Glutamatergic neuron (in vitro differentiated cells): ENCODE measurements at places on chromosomes 2 and 18.

DNA sequence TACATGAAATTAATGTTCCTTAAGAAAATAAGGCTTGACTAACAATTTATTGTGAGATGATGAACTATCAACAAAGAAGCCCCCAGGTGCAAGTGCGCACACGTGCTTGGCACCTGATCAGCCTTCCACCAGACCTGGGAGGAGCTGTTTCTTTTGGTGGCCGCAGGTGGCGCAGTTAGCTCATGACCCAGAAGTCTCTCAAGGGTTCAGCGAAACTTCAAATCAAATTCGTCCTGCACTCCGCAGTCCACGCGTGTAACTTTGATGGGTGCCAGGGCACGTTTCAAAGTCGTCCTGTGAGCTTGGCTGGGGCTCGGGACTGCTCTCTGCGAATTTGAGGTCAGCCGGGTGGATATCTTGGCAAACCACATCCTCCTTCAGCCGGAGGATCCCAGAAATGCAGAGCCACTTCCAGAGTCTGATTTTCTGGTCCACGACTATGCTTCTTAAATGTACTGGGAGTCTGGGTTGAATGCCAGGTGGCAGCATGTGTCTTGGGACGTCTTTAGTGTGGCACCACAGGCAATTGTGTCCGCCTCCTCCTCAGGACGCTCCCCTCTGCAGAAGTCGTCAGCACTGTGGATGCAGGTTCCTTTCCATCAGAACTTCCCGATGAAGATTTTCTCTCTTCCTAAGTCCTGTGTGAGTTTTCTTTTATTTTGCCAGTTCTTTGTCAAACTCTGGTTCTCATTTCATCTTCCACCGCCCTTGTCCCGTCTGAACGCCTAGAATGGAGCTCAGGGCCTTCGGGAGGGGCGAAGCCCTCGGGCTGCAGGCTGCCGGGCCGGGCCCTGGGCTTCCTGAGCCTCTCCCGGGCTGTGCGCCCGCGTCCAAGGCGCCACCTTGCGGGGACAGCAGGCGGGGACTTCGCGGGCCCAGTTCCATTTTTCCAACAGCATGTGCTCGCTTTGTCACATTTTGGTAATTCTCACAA is 61.3 kb upstream of the RAPGEF4 start:
- no peaks in the 10 kb centered on the region for H3K4me1 ChIP-seq
- H3K27ac ChIP-seq = no peak overlapping the region
- no peak overlapping the region for H3K4me3 ChIP-seq

DNA sequence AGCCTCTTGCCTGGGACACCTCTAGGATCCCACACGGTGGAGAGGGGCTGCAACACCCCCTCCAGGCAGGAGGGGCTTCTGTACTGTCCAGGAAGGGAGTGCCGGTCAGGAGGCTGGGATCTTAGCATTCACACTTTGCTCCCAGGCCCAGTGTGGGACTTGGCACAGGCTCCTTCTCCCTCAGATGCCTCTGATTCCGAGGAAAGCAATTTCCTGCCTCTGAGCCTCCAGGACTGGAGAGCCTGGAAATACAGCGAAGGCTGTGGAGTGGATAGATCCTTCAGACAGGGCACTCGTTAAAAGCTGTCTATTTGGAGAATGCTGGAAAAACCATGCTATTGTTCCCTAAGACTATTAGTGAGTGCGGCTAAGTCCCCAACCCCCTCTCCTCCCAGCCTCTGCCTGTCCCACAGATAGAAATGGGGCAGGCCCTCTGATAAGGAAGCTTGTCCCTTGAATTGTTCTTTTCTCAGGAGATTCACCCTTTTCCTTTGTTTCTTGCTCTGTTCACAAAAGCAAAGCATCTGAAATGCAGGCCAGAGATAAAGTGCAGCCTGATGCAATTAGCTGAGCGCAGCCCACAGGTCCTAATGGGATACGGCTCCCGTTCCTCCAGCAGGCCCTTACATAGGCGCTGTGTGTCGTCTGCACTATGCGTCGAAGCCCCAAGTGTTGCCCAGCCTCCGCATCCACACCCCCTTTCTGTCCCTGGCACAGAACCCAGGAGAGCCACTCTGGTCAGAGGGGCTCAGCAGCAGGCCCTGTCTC is 252.2 kb downstream of the KLHL29 start:
- peaks cover 17% of the 10 kb centered on the region for H3K4me1 ChIP-seq
- no peak overlapping the region for H3K4me3 ChIP-seq
- H3K27ac ChIP-seq = peak overlapping the region; percentile 50
- peaks cover 2% of the 10 kb centered on the region for H3K27me3 ChIP-seq
- peak; percentile 46 for DNase-seq

DNA sequence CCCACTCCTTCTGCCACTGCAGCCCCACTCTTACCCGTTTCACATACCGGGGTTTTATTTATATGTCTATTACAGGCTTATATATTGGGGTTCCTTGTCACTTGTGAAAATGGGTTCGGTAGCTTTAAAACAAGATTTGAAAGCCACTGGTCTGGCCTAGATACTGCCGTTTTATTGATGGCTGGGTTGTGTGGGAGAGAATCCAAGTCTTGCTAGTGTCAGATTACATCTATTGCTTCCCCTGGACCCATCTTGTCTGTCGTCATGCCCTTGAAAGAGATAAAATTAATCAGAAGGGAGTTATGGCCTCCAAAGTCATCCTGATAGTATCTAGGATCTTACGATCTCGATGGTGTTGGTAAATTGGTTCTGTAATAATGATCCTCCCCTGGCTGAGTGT is 79.4 kb downstream of the EIPR1 start:
- H3K27me3 ChIP-seq = peaks cover 7% of the 10 kb centered on the region
- peaks cover 8% of the 10 kb centered on the region for H3K36me3 ChIP-seq
- peaks cover 44% of the 10 kb centered on the region for H3K4me1 ChIP-seq

DNA sequence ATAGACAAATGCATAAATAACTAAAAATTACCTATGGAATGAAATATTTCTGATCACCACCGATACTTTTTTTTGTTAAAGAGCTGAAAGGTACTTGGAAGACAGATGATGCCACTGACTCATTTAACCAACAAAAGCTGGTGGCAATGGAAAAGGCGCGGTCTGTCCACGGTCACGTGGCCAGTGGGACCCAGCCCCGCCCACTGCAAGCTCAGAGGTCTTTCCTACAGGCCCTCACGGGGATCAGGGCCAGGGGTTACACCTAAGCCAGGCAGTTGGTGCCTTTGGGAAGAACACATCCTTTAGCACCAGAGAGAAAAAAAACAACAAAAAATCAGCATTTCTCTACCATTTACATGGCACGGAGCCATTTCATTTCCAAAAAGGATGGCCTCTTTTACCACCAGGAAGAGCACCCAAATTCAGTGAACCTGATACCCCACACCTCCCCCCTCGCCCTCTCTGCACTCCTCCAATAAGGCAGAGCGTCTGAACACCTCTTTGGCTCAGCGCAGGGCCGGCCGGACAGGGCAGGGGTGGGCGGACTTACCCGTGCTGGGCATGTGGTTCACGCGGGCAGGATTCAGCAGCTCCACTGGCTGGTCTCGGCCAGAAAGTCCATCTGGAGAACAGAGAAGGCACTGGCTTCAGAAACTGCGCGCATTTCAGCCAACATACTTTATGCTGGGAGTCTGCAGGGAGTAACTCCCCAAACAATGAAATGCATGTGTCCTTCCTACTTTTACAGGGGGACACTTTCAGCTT is 164.6 kb downstream of the HDAC4 start:
- H3K36me3 ChIP-seq = no peaks in the 10 kb centered on the region
- DNase-seq = no peak
- H3K27ac ChIP-seq = no peak overlapping the region
- peaks cover 55% of the 10 kb centered on the region for H3K4me1 ChIP-seq
- H3K27me3 ChIP-seq = peaks cover 6% of the 10 kb centered on the region

DNA sequence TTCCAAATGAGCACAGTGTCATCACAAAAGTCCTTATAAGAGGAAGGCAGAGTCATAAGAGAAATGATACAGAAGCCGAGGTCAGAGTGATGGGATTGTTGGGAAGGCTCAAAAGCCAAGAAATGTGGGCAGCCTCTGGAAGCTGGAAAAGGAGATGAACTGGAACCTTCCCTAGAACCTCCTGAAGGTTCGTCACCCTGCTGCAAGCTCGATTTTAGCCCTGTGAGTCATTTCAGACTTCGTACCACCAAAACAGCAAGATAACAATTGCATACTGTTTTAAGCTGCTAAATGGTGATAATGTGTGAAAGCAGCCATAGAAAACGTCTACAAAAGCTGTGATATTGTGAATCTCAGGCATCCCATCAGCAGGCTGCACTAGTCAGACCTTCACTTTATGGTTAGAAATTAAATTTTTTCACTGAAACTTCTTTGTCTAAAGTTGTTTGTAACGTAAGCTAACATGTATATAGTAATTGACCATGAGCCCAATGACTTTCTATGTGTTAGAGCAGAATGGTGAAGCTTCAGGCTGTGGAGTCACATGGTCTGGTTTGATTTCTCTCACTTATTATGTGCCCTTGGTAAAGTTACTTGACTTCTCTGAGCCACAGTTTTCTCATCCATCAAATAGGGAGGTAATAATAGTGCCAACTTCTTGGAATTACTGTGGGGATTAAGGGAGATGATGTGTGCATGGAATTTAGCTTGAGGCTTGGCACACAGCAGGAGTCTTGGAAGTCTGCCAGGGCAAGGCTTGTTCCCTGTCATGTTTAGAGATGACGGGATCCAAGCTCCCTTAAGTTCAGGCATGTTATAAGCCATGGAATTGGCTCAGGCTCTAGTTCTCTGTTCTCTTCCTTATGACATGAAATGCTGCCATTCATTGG is 132.0 kb upstream of the CCDC195 start:
- no peak overlapping the region for H3K27ac ChIP-seq
- no peak for DNase-seq
- H3K4me1 ChIP-seq = no peaks in the 10 kb centered on the region
- no peak overlapping the region for H3K4me3 ChIP-seq
- H3K27me3 ChIP-seq = no peaks in the 10 kb centered on the region
- no peaks in the 10 kb centered on the region for H3K36me3 ChIP-seq

GRCh38 chr2:175404839-175405238 is 223.3 kb upstream of the ATP5MC3 start:
- no peak overlapping the region for H3K27ac ChIP-seq
- no peaks in the 10 kb centered on the region for H3K27me3 ChIP-seq
- DNase-seq = no peak

DNA sequence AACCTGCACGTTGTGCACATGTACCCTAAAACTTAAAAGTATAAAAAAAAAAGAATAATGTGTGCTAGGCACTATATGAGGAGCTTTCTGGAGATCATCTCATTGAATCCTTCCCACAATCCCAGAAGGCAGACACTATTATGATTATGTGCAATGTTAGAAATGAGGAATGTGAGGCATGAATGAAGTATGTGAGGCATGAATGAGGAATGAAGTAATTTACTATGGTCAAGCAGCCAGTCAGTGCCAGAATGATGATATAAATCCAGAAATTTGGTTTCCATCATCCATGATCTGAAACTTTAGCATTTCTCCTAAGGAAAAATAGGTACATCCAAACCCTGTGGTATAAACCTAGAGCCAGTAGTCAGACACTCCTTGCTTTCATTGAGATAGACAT is 42.0 kb downstream of the CCDC148 start:
- H3K4me3 ChIP-seq = no peak overlapping the region
- H3K4me1 ChIP-seq = peaks cover 2% of the 10 kb centered on the region
- no peak overlapping the region for H3K27ac ChIP-seq
- H3K36me3 ChIP-seq = peaks cover 9% of the 10 kb centered on the region
- H3K27me3 ChIP-seq = peaks cover 2% of the 10 kb centered on the region

DNA sequence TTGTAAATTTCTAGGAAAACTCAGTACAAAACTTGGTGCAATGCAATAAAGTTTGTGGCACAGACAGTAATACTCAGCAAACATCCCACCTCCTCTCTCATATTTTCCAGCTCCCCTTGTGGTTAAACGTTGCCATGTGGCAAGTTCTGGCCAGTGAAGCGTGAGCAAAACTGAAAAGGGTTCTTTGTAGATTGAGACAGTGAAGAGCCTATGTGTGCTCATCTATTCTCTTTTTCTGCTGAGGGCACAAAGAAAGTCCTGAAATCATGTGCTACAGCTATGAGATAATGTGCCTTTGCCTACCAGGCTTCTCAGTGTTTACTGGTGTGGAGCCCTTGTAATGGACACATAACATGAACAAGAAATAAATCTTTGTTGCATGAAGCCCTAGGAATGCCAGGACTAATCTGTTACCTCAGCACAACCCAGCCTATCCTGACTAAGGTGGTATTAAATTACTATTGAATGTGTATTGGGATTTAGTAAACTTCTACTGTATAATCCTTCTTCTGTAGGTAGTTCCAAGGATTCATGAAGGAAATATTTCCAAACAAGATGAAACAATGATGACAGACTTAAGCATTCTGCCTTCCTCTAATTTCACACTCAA is 13.0 kb upstream of the TYMS start:
- H3K4me3 ChIP-seq = no peak overlapping the region
- DNase-seq = no peak
- no peaks in the 10 kb centered on the region for H3K36me3 ChIP-seq
- no peaks in the 10 kb centered on the region for H3K4me1 ChIP-seq

DNA sequence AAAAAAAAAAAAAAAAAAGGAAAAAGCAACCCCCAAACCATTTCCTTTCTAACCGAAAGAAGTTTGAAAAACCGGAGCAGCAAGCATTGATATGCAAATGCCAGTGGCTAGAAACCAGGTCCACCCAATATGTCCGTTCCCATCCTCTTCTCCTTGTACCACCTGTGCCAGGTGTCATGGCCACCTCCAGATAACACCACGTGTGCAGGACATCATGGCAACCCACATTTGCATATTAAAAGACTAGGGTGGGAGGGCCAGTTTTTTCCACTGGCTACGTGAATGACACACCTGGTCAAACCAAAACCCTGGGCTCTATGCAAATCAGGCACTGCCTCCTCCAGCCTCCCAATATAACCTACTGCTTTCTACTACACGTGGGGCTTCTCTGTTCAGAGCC is 303.3 kb upstream of the GULP1 start:
- no peak for DNase-seq
- no peaks in the 10 kb centered on the region for H3K36me3 ChIP-seq
- peaks cover 22% of the 10 kb centered on the region for H3K4me1 ChIP-seq
- no peaks in the 10 kb centered on the region for H3K27me3 ChIP-seq
- no peak overlapping the region for H3K4me3 ChIP-seq

GRCh38 chr2:82198809-82199492 is 1894.4 kb upstream of the LRRTM1 start:
- H3K36me3 ChIP-seq = peaks cover 5% of the 10 kb centered on the region
- H3K4me1 ChIP-seq = no peaks in the 10 kb centered on the region
- no peak overlapping the region for H3K4me3 ChIP-seq
- no peaks in the 10 kb centered on the region for H3K27me3 ChIP-seq
- no peak overlapping the region for H3K27ac ChIP-seq

DNA sequence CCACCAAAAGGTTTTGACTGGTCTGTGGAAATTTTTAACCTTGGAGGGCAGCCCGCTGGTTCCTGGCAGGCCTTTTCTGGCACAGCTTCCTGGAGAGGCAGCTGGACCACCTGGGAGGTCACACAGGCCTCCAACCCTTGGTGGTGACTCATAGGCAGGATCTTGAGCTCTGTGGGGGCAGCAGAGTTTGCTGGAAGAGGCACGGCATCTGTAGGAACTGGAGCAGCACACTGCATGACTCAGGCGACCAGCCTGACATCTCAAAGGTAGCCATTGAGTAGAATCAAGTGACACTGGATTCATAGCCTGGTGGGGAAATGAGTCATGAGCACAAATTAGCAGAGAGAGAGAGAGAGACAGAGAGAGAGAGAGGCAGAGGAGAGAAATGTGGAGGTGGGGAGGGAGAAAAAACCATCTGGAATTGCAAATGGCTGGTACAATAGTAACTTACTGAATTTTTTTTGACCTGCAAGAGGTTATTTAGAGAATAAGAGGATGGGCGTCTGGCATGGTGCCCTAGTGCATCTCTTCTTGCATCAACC is 57.4 kb downstream of the TRPM8 start:
- peaks cover 5% of the 10 kb centered on the region for H3K4me1 ChIP-seq
- no peaks in the 10 kb centered on the region for H3K27me3 ChIP-seq
- H3K27ac ChIP-seq = no peak overlapping the region
- no peak for DNase-seq
